Effector memory CD8-positive, alpha-beta T cell (primary cell): ENCODE measurements at places on chromosomes 2 and 18.

DNA sequence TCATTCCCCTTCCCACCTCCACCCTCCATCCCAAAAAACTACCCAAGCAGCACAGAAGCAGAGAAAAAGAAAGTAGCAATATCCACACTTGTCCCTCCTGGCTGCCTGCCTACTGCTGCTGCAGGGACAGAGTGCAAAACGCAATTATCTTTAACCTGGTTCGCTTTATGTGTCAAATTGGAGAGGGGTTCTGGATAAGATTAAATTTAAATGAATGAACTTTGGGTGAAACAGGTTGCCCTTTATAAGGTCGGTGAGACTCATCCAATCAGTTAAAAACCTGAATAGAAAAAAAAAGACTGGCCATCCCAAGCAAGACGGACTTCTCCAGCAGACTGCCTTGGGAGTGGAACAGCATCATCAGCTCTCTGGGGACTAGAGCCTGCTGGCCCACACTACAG, 62.6 kb downstream of the ANKRD44 start:
- no peak for DNase-seq

GRCh38 chr2:230999477-230999876, 3.6 kb downstream of the SPATA3 start:
- DNase-seq: no peak

GRCh38 chr2:174595116-174595809, 2.3 kb downstream of the WIPF1 start:
- DNase-seq: no peak

GRCh38 chr2:209472871-209473270, 49.0 kb downstream of the MAP2 start:
- no peak for DNase-seq

DNA sequence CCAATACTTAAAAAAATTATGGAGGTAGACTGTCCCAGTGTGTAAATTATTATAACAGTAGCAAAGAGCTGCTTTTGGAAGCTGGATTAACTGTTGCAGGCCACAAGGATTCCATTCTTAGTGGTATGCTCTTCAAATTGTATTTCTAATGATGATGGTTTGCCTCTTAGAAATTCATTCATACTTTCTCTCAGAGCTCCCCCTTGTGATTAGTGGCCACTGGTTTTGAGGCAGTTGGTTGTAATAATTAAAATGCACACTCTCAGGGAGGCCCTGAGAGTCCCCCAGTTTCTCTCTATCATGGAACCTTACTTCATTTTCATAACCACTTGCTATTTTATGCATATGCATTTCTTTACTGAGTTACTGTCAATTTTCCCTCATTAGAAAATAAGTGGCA, 122.5 kb downstream of the PLA2R1 start:
- no peak for DNase-seq
